Stimulated activated CD8-positive, alpha-beta memory T cell treated with anti-CD3 and anti-CD28 coated beads, Interleukin-15, amount 100 ng/mL, for 1 hour (primary cell): ENCODE measurements at places on chromosomes 12 and 14.

- no peak for DNase-seq
Observed at GRCh38 chr12:61810486-61810885, 449.7 kb upstream of the USP15 start.

- DNase-seq = peak; percentile 78
Observed at GRCh38 chr12:29380536-29381523, at the start of gene ERGIC2. ERGIC2 (minus strand) TSS chr12:29381172; CDS start chr12:29371633, 9,539 bp downstream.

- DNase-seq = no peak
Observed at GRCh38 chr12:78888568-78888967, 24.0 kb downstream of the SYT1 start.

GRCh38 chr12:10965476-10965875 is 21.2 kb downstream of the TAS2R50 start:
- DNase-seq = no peak

GRCh38 chr12:27859648-27860047 is 79.6 kb upstream of the MANSC4 start:
- DNase-seq = no peak

DNA sequence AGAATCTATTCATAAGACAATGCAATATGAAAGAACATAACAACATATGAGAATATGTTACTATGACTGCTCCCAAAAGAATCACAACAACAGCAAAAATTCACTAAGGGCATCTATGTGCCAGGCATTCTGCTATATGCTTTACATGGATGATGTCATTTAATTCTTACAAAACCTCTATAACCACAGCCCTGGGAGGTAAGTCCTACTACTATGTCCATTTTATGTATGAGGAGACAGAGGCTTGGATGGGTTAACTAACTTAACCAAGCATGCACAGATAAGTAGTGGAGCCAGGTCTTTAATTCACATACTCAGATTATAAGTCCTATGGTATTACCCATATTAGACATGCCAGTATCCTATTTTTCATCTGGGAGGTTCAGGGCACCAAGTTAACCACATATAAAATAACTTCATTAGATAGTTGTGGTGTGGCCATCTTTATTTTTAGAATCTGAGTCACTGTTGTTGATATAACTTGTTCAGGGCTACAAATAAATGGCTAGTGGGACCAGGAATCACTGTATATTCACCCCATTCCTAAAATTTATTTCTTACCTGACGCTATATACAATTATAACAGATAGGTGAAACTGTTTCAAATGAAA is 33.2 kb upstream of the RAD51AP1 start:
- no peak for DNase-seq

GRCh38 chr12:16163146-16163545 is 114.3 kb downstream of the SLC15A5 start:
- DNase-seq = no peak

DNA sequence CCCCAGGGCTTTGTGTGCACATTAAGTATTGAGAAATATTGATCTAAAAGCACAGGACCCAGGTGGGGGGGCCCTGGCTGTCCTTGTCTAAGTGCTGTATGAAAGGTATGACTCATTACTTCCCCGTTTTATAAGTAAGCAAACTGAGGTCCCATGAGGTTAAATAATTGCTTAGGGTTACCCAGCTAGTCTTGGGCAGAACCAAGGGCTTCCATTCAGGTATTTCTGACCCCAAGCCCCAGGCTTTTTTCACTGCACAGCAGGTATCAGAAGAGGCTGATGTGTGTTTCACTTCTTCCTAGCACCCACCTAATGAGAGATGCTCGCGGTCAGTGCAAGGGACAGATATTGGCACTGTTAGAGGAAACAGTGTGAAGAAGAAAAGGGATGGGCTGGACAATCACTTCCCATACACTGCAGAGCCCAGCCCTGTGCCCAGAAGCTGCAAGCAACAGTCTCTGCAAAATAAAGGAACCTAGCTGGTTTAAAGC is 4.7 kb upstream of the TC2N start:
- no peak for DNase-seq
